ENCODE measurements at places on chromosomes 6 and 20. TPM values are rescaled to one million over a fixed set of nuclear protein-coding genes. Genes with fewer than 3 reads are reported as not detected.

Gene DSP
- total RNA-seq = 11.4 TPM

Gene TRPC4AP
- total RNA-seq = 108 TPM

Gene COL11A2
- total RNA-seq = 0.13 TPM

Gene CRYBG1
- total RNA-seq = 20.0 TPM

Gene PLG
- total RNA-seq = not detected

Gene DNMT3B
- 2.2 TPM for total RNA-seq

Gene KIF13A
- 88.7 TPM for total RNA-seq

Gene HCRTR2
- not detected for total RNA-seq

Gene PRIM2
- total RNA-seq = 17.3 TPM

Gene AKIRIN2
- total RNA-seq = 15.2 TPM

Data from smooth muscle cell of the pulmonary artery (primary cell).